NCI-H1048 (cell line): ENCODE measurements at places on chromosomes 1 and 21.

GRCh38 chr1:164785841-164786534, 227.0 kb downstream of the PBX1 start:
- DNase-seq: no peak

DNA sequence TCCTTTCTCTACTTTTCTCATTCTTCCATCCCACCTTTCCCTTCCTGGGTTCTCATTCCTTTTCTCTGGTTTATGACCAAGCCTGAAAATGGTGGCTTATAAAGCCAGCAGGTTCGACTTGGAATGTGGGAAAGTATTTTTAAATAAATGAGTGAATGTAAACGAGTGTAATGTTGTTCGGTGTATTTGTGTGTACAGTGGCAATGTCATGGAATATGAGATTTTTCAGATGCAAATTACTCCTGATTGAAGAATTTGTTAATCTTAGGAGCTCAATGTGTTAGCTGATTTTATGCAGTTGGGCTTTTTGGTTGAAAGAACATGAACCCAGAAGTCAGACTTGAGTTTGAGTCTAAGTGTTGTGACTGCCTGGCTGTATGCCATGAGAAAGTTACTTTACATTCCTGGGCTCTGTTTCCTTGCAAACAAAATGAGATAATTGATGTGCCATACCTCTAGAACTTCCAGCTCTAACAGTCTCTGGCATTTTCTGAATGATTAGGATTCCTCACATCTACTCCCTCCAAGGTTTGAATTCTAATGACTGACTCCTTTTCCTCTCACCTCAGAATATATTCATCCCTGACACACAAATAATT, 6.6 kb downstream of the SGIP1 start:
- no peak for DNase-seq

DNA sequence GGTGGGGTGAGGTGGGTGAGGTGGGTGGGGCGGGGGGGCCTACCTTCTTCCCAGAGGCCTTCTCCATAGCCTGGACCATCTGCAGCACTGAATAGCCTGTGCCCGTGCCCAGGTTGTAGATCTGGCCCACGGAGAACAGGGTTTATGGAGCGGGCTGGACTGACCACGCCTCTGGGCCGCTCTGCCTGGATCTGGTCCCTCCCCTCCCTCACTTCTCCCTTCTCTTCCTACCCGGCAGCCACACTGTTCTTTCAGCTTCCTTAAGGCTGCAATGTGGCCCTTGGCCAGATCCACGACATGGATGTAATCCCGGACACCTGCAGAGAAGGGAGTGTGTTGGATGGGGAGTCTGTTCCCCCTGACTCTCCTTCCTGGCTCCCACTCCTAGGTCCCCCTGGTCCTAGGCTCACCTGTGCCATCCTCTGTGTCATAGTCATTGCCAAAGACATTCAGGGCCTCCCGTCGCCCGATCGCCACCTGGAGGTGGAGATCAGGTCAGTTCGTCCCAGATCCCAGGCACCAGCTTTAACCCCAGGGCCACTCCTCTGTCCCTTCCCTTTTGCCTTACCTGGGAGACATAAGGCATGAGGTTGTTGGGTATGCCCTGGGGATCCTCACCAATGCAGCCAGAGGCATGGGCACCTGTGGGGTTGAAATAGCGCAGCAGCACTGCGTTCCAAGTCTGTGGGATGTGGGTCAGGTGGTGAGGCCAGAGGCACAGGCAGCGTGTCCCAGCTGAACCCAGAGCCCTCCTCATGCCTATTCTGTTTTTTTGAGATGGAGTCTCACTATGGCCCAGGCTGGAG, 3.9 kb downstream of the GALE start:
- no peak for DNase-seq

- DNase-seq: no peak
Observed at GRCh38 chr1:78303620-78304019, 187.2 kb upstream of the PTGFR start.

- DNase-seq: no peak
Observed at GRCh38 chr1:161946071-161946987, 77.3 kb downstream of the OLFML2B start.

DNA sequence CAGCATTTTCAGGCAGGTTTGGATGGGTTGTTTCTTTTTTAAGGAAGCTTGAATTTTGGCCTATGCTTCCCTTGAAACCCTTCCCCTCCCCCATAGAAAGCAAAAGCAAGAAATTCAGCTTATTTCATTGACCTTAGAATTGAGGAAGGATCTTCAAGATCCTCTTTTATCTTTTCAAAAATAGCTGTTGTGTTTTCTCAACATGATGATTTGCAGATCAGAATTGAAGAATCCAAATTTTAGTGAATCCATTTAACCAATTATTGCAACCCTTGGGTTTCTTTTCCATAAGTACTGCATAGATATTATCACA, 73.7 kb downstream of the LRRC8C start:
- no peak for DNase-seq

- DNase-seq: no peak
Observed at GRCh38 chr1:93031711-93032110, 47.4 kb upstream of the MTF2 start.

GRCh38 chr21:43979654-43980053, 32.5 kb upstream of the TRAPPC10 start:
- no peak for DNase-seq

DNA sequence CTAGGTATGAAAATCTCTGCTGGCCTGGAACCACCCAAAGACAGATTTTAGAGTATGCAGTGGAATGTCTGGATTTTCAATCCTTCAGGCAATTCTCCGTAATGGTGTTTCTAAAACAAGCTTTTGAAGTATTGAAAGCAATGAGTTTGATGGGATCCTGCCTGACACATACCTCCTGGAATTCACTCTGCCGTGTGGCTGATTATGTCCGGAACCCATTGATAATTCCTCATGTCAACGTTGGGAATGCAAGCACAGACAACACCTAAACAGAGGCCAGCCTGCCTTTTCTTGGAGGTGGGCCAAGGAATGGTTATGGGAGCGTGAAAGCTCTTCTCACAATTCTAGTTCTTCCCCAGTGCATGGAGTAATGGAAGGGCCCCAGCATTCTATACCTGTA, 168.9 kb upstream of the HMCN1 start:
- peak; percentile 50 for DNase-seq

- no peak for DNase-seq
Observed at GRCh38 chr1:212595229-212595628, 13.3 kb upstream of the ATF3 start.

- DNase-seq: no peak
Observed at GRCh38 chr21:34100790-34101189, 27.4 kb downstream of the MRPS6 start.

DNA sequence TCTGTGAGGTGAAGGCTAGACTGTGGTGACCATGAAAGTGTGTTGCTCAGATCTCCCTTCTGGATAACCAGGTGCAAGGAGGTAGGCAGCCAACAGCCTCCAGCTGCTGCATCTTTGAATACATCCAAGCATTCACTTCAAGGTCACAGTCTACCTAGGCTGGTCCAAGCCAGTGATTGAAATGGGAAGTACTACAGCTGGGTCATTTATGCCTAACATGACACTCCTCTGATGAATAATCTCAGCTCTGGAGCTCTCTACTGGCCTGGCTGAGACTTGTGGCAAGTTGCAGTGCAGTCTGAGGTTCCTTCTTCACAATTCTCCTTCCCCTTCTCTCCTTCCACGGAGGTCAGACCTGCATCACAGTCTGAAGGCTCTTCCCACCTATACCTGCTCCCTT, 35.0 kb upstream of the ARHGAP29 start:
- no peak for DNase-seq

DNA sequence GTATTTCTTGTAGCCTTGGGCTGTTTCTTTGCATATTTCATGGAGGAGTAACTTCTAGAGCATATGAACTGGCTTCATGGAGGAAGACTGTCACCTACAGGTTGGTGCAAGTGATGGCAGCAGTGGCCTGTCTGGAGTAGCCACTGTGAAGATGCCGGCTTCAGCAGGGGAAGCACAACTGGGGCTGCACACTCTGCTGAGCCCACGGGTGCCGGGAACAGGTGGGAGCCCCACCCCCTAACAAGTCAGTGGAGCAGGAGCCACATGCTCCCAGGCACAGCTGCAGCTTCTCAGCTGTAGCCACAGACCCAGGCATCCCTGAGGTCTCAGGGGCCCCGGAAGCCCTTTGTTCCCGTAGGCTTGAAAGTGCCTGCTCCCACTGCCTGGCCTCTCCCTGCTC, 43.2 kb upstream of the C1orf185 start:
- DNase-seq: no peak

DNA sequence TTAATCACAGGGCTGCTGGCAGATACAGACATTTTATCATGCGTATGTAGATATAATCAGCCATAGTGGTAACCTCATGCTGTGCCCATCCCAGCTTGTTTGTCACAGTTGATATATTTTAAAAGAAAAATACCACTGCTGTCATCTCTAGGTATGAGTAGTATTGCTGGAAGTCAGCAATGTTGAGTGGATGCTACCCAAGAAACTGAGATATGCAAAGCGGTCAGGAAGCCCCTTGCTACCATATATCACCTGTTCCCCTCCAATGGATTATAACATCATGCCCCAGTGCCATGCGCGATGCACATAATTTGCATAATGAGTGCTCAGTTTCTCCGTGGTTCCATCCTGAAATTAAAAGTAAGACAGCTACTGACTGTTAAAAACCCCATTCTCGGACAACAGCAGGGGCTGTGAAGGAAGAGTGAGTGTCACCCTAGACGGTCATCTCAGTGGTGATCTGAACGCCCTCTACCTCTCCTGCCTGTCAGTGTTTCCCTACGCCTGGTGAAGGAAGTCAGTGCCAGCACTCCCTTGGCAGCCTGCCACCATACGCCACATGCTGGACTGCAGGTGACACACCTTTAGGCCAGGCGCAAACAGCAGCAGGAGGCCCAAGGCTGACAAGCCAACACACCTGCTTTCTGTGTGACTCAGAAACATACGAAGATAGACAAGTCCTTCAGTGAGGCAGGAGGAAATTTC, 2.7 kb downstream of the IL10RB start:
- no peak for DNase-seq

- DNase-seq: no peak
Observed at GRCh38 chr21:45029948-45030681, 44.3 kb upstream of the ADARB1 start.

- no peak for DNase-seq
Observed at GRCh38 chr1:226956942-226957713, 17.0 kb downstream of the COQ8A start.

GRCh38 chr1:182304627-182305026, 87.0 kb downstream of the GLUL start:
- DNase-seq: no peak

- DNase-seq: no peak
Observed at GRCh38 chr1:11806307-11806936, 431 bp downstream of the CLCN6 start.

- DNase-seq: no peak
Observed at GRCh38 chr1:147618077-147618569, 52.2 kb downstream of the ACP6 start.

- no peak for DNase-seq
Observed at GRCh38 chr21:41927727-41928409, 25.9 kb downstream of the C2CD2 start.

DNA sequence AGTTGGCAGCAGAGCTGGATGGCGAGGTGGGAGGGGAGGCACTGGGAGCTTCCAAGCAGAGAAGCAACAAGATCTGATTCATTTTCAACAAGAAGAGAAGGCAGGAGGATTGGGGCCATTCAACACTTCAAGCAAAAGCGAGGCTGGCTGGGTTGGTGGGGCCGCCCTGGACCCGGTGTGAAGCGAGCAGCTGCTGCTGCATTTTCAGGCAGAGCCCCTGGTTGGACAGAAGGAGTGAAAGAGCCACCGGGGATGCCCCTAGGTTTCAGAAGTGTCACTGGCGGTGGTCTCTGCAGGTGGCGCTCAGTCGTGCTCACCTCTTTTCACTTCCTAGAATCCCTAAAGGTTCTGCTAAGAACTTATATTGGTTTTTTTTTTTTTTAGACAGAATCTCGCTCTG, 18.0 kb downstream of the SLC2A7 start:
- no peak for DNase-seq

DNA sequence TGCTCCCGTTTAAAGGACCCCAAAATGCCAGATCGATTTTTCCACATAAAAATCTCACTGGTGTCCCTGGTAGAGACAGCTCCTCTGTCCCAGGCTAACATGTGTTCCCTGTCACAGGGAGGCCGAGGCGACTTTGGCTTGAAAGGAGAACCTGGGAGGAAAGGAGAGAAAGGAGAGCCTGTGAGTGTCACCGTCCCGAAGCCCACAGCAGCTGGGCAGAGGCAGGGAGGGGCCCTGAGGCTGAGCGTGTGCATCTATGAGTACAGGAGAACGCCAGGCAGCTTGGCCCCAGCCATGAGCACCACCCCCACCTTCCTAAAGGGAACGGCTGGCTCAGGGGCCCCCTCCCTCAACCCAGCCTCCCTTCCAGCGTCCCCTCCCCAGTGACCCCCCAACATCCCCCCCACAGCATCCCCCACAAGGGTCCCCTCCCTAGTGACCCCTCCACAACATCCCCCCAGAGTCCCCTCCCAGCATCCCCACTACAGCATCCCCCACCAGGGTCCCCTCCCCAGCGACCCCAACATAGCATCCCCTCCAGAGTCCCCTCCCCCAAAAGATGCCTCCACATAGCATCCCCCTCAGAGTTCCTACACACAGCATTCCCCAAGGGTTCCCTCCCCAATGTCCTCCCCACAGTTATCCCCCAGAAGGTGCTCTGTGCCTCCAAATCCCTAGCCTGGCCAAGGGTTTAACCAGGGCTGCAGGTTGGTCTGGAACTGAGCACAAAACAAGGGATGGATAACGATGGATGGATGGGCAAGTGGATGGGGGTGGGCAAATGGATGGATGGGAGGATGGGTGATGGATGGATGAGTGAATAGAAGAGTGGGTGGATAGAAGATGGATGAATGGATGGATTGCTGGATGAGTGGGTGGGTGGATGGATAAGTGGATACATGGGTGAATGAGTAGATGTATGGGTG, 25.1 kb downstream of the COL6A2 start:
- DNase-seq: no peak

GRCh38 chr1:151868486-151868885, 15.0 kb upstream of the THEM5 start:
- DNase-seq: no peak

GRCh38 chr1:8437347-8437746, 119.4 kb downstream of the SLC45A1 start:
- DNase-seq: no peak

- no peak for DNase-seq
Observed at GRCh38 chr21:37551993-37552355, 185.4 kb downstream of the DYRK1A start.
